Activated CD8-positive, alpha-beta T cell treated with anti-CD3 and anti-CD28 coated beads for 36 hours (primary cell): ENCODE measurements at places on chromosomes 5 and 9.
A peak's percentile ranks its signal among the peaks of the same experiment; 100 is the strongest.

DNA sequence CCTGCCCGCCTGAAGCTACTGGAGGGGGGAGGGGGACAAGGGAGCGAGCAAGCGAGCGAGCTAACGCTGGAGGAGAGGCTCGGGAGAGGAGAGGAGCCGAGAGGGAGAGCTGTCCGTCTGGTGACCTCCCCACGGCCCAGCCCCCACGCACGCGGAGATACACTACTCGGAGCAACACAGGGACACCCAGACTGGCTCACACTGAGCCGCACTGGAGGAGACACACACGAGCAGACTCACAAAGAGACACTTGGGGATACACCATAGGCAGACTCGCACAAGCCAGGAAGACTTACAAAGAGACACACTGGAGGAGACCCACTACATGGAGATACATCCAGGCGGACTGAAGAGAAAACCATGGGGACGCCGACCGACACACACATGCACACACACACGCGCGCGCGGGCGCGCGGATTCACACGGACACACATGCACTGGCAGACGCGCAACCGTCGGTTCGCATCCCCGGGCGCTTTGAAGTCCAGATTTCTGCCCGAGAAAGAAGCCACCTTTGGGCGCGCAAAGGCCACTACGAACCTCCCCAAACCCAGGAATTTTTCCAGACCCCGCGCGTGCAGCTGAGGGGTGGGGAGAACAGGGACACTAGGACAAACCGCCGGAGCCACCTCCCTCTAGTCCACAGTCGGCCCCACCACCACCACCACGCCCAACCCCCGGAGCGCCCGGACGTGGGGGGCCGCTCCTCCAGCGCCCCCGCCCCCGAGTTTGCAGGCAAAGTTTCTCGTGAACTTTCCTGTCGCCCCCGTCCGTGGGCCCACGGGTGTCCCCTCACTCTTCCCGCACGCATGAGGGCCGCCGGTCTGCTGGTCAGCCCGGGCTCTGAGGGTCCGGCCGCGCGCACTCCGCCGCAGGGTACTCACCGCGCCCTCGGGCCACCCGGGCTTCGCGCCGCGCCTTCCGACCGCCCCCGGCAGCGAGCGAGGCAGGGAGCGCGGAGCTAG, 571 bp downstream of the CNTFR start:
- DNase-seq = no peak

GRCh38 chr9:81598811-81599210, 90.5 kb downstream of the TLE1 start:
- no peak for DNase-seq

DNA sequence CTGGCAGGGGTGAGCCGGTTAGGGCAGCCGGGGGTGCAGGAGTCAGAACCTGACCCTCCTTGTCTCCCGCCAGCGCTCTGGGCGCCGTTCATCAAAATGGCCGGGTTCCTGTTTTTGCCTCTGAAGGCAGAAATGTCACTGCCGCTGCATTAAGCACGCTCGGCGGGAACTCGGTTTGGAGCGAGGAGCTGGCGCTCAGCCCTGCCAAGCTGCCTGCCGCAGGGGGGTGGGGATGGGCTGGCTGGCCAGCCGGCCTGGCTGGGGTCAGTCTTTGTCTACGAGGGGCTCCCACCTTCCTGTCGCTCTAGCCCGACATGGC, 63.7 kb downstream of the CXXC5 start:
- DNase-seq = no peak

DNA sequence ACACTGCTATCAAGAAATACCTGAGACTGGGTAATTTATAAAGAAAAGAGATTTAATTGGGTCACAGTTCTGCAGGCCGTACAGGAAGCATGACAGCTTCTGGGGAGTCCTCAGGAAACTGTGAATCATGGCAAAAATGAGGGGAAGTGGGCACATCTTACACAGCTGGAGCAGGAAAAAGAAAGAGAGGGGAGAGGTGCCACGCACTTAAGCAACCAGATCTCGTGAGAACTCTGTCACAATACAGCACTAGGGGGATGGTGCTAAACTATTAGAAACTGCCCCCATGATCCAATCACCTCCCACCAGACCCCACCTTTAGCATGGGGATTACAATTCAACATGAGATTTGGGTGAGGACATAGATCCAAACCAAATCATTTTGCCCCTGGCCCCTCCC, 105.5 kb upstream of the CPLX2 start:
- peak; percentile 32 for DNase-seq

- no peak for DNase-seq
Observed at GRCh38 chr9:27990524-27990923, 417.2 kb upstream of the C9orf72 start.

DNA sequence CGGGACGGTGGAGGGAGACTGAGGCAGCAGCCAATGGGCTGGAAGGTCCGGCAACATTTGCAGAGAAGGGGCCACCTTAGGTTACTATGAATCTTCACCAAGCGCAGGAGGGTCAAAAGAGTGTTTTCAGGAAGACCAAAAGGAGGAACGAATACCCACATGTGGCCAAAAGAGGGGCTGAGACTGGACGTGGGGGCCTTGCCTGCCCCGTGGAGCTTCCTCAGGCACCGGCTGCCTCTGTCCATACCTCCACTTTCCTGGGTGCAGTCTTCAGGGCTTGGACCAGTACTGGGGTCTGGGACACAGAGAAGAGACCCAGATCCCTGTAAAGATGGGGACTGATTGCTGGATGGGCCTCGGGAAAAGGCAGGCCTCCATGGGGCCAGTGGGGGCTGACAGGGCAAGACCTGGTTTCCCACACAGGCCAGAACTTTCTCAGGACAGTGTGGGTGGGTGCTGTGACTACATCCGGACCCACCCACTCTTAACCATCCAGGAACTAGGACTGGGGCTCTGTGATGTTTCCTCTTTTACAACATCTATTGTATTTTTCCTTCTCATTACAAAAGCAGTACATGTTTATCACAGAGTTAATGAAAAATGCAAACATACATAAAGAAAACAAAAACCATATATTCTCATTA, 294.7 kb downstream of the ZSWIM6 start:
- DNase-seq = no peak

- DNase-seq = no peak
Observed at GRCh38 chr5:117954331-117954730, 1034.0 kb downstream of the DTWD2 start.

DNA sequence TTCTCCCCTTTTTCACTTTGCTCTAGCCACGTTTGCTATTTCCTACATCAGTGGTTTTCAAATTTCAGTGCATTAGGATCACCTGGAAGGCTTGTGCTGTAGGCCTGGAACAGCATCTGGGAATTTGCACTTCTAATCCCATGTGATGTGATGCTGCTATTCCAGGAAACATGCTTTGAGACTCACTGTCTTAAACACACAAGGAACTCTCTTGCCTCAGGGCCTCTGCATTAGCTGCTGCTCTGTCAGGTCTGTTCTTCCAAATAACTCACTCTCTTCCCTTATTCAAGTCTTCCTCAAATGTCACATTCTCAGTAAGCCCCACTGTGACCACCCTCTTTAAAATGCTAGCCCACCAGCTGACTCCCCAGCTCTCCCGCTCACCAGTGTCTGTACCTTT, 204.0 kb downstream of the DNAH5 start:
- DNase-seq = no peak

GRCh38 chr5:41929035-41929434, 4.0 kb downstream of the FBXO4 start:
- DNase-seq = no peak

- DNase-seq = no peak
Observed at GRCh38 chr5:125750861-125751186, 672.4 kb upstream of the GRAMD2B start.

DNA sequence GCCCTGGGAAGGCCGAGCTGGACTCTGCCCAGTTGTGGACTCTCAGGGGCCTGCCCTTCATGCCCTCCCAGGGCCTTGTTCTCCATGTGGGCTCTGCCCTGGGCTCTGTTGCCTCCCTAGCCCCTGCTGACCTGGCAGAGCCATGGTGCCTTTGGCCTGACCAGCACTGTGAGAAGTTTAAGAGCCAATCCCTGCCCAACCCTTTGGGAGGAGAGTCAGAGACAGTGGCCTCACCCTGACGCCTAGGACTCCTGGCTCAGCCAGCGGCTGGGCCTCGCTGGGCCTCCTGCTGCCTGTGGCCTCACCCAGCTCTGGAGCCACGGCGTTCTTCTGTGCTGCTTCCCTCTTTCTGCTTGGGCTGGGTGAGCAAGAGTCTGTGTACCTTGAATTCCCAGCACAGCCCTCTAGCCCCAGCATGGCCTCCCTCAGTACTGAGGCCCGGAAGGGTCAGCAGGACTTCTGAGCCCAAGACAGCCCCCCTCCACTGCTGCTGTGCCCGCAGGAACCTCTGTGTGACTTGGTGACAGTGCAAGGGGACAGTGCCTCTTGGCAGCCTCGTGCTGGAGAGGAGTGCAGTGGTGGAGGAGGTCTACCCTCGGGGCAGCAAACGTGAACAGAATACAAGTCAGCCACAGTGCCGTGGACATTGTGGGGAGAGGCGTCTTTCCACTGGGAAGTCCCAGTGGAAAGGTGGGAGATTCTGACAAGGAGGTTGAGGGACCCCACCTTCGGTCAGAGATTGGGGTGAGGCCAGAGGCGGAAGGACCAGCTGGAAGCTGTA, 97.4 kb downstream of the CACNA1B start:
- DNase-seq = no peak

DNA sequence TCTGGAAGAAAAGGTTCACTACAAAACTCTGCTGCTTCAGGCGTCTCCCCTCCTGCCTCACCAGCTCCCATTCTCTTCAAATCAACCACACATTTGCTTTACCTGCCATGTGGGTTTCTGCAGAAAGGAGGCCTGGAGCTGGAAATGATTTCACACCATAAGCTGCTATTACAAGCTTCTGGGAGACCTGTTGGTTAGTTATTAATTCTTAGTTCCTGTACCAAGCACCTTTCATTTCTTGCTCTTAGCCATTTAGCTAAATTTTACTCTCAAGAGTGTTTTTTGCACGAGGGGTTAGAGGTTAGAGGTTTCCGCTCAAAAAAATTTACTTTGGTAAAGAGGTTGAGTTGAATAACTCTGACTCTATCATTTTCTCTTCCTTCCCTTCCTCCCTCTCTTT, 70.3 kb downstream of the MAP1B start:
- DNase-seq = no peak

DNA sequence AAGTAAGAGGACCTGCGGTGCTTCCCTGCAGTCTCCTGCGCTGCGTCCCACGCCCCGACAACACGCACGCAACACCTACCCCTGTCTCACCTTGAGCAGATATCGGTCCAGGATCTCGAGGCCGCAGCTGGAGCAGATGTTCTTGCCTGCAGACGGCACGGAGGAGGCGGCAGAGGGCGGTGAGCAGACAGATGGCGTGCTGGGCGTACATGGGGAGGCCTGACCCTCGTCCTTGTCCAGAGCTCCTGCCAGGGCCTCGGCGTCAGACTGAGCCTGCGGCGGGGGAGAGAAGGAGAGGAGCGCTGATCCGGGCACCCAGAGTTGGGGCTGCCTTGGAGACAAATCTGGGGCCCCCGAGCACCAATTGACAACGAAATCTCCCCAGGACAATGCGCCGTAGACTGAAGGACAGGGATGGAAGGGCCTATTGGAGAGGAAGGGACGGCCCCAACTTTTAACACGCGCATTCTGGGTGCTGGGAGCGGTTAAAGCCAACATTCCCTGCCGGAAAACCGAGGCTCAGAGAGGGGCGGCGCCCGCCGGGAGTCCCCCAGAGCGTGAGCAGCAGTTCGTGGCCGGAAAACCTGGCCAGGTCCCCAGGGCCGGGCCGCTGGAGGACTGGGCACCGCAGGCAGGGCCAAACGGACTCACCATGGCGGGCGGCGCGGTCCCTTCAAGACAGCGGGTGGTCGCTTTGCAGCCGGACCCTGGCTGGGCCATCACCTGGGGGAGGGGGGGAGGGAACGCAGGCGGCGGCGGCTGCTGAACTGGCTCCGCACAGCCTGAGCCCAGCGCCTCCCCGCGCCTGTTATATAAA, 1.8 kb downstream of the LHX6 start:
- DNase-seq = no peak

DNA sequence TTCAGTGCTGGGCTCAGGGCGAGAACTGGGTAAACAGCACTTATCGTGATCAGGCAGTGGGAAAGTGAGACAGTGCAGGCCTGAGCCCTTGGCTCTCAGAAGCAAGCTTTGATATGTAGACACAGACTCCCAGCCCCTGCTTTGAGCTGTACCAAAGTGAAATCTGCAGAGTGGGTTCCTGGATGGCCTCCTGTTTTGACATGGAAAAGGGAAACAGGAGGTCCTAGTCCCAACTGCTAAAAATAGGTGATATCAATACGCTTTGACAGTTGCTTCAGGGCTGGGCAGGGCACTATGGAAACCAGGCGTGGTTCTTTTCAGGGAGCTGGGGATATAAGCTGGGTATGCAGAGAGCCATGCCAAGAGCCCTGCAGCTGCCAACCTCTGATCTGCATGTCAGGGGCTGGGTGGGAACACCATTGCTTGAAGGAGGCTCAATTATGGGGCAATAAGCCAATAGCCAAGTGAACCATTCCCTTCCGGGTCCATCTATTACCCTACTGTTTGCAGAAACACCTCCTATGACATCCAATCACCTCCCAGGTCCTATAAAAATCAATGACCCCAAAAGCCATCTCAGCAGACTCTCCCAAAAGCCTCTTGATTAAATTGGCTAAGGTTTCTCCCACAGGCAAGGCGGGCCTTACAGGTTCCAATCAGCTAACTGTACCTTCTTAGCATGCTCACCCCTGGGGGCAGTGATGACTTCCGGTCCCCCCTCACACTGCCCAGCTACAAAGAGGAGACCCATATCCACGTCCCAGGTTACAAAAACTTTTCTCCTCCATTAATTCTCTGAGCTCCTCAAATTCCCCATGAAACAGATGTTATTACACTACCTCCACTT, 45.8 kb downstream of the EPB41L4B start:
- no peak for DNase-seq

GRCh38 chr5:153598099-153598498, 107.6 kb downstream of the GRIA1 start:
- no peak for DNase-seq

DNA sequence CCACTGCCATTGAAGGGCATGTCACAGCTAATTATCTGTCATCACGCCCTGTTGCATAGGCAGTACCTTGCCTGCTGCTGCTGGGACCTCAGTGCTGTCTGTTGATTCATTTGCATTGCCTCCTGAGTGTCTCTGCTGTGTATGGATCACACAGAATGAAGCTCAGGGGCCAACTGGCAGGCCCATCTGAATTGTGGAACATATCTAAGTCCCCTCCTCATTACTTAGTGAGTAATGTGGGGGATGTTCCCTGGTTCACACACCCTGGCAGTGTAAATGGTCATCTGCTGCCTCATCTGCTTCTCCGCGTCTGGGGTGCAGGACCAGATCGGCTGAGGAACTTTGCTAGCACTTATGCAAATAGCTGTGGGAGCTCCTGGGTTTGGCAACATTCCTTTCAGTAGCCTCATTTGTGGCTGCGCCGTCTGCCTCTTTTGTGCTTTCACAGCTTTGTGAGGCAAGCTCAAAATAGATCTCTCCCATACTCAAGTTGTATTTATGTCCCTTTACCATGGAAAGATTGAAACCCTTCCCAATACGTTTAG, 25.4 kb downstream of the TYRP1 start:
- DNase-seq = no peak

- no peak for DNase-seq
Observed at GRCh38 chr5:28954074-28954473, 1915.7 kb upstream of the CDH9 start.
